ENCODE measurements at places on chromosomes 3 and 15.

GRCh38 chr15:64251658-64252057 lies 88.8 kb upstream of the PPIB start:
- no peak for DNase-seq

GRCh38 chr3:50445919-50446318 lies 57.5 kb downstream of the CACNA2D2 start:
- no peak for DNase-seq

GRCh38 chr15:38868326-38869114 lies 303.9 kb upstream of the RASGRP1 start:
- DNase-seq: no peak

DNA sequence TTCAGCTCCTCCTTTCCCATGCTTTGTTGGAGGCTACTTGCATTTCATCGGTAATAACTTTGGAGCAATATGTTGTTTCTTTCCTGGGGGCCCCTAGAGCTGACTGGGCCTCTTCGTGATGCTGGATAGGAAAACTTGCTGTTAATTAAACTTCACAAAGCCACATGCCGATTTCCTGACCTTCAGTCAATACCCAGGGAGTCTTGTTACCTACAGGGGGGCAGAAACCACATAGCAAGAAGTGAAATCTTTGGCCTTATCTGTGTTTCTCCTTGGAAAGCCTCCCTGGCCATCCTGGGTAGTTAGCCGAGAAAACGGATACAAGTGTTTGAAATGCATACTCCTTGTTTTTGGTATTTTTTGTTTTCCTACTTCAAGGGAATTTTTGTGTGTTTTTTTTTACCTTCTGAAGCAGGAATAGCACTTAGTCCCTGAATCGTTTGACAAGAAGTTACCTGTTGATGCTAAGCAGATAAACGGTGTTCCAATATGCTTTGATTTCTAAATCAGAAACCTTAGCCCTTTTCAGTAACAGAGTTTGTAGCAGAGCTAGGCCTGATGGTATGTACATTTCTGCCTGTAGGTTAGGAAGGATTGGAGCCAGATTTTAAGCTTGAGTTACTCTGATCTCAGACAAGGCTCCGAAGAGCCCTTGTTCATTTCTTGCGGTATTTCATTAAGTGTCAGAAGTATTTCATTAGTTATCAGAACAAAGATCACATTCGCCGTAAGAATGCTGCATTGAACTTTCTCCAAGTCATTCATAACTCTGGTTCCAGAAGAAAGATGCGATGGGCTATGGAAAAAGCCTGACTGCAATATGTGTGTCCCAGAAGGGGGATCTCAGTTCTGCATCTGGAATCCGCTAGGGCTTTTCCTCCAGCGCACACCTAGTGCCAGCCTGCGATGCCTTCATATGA lies 111.5 kb downstream of the THSD4 start:
- no peak for DNase-seq

DNA sequence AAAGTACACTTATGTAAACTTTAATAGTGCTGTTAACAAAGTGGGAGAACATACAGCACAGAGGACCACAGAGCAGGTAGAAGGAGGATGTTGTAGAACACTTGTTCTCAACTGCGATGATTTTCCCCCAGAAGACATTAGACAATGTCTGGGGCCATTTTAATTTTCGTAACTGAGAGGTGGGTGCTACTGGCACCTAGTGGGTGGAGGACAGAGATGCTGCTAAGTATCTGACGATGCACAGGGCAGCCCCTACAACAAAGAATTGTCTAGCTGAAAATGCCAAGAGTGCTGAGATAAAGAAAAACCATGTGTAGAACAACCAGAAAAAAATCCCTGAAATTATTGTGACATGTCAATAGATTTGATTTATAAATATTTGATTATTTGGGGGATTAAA lies 5.0 kb upstream of the KBTBD8 start:
- no peak for DNase-seq

- DNase-seq: no peak
Measured at GRCh38 chr3:61964566-61964965, 403.2 kb downstream of the PTPRG start.

DNA sequence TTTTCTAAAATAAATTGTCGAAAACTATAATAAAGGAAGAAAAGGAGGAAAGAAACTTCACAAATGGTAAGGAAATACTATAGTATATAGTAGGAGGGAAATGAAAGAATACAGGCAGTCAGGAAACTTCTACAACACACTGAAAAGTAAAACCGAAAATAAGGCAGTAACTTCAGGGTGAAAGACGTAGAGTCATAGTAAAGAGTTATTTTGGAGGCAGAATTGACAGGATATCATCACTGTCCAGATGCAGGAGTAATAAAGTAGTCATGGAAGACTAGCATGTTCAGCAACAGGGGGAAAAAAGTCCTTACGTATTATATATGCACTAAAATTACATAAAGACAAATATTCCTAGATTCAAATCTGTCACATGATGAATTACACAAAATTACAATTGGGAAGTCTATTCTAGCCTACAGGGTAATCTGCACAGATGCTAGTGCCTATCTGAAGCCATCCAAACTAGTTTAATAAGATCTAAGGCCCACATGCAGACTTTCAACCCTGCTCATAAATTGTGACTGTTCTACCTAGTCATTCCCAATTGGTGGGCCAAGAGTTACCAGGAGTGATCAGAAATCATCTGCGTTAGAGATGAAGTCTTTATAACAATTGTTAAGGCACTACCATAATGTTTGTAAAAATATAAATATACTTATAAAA lies 14.0 kb downstream of the VPS13C start:
- DNase-seq: no peak

DNA sequence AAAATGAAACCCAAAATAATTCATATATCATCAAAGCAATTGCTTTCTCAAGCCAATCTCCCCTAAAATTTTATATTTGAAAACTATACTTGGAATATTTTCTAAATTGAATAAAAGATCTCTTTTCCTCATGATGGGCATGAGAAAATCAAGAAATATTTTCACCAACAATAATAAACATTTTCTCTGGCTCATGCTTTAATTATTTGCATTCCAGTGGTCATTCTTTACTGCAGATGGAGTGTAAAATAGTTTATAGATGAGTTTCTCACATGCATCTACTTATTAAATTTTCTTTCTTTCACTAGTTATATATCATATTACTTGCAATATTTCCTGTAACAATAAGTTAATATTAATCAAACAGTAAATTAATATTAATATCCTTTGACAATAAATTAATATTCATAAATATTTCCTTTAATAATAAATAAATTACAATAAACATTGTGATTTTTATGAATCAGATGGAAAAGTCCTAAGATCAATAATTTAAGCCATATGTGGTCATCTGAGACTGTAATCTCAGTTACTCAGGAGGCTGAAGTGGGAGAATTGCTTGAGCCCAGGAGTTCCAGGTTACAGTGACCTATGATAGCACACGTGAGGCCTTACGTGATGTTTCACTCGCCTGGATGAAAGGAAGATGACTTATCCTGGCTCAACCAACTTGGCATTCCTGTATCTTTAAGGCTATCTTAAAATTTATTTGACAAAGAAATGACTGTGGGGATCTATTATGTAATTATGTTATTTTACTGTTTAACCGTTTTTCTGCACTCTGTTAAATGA lies 958.8 kb downstream of the ZPLD1 start:
- DNase-seq: no peak

DNA sequence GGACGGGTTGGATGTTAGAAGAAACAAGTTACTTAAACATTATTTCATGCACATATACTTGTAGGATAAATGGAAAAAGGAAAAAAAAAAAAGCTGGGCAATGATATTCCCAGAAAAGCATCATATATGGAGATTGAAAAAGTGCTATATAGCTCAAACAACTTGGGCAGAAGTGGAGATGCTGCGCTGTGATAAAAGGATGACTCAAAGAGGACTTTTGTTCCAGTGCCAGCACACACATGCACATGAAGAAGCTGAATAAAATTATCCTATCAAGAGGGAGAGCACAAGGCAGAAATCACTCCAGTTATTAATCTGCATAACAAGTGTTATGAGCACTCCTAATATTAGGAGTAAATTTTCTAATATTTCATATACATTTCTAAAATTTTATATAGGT lies 30.9 kb downstream of the FRMD4B start:
- DNase-seq: no peak

DNA sequence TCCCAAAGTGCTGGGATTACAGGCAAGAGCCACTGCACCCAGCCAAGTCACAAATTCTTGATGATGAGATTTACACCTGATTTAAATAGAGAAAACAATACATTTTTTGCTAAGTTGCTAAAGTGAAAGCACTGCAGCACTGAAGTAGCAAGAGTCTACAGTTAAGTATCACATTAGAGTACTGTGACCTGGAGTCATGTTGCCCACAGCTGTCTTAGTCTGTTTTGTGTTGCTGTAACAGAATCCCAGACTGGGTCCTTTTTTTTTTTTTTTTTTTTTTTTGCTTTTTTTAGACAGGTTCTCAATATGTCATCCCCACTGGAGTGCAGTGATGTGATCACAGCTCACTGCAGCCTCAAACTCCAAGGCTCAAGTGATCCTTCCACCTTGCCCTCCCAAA lies 23.2 kb upstream of the GNB4 start:
- DNase-seq: no peak

DNA sequence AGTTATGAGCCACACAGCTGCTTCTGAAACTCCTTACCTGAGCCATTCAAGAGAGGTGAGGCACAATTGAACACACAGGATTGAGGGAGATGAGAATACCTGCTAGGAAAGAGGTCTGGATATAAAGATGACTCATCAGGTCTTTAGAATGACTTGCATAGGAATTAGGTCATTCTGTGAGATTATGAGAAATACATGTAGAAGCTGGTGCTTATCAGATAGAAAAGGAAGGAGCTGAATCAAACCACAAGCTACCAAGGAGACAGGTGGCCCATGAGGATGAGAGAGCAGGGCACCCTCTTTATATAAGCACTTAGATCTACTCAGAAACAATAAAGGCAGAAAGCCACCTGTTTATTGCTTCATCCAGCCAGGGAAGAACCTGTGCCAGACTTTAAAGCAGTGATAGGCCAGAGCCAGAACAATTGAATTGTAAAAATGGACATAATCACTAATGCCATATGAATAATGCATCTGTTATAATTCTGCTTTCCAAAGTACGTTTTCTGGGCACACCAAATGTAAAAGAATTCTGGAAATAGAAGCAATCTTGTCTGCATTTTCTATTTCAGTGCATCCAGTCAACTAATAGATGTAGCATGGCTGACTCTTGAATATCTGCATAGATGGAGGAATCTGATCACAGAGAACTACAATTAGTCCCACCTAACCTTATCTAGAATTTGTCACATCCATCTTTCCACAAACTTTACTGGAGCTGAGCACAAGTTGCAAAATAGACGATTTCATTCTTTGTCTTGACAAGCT lies 74.9 kb downstream of the PIK3R4 start:
- no peak for DNase-seq

DNA sequence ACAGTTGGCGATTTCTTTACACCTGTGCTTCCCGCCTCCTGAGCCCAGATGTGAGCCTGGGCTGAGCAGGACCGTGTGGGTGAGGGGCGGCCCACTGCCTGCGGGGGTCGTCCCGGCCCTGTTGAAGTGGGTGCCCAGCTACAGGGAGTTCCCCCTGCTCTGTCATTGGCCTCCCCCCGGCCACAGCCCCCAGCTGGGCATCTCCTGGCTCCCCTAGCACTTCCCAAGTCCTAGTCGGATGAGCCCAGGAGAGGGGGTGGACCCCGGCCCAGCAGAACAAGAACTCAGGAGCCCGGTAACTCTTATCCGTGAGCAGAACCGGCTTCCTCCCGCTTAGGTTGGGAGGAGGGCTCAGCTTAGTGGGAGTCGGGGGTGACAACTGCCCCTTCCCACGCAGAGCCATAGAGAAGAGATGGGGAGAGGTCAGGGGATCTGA lies 757 bp downstream of the PAQR5 start:
- DNase-seq: no peak

- no peak for DNase-seq
Measured at GRCh38 chr3:38608086-38608775, 41.3 kb downstream of the SCN5A start.

DNA sequence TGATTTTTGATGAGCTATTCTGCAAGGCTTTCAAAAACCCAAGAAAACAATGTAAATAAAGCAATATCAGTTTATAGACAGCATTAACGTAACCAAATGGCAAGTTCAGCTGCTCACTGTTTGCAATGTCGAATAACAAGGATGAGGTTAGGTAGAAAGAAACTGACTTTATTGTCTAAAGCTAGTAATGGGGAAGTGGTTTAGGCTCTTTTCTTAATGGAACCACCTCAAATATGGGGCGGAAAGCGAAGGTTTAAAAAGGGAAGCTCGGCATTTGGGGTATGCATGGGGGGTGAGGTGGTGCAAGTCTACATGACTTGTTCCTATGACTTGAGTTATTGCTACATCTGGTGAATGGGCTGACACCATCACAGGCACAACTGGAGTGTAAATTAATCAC lies 1060.2 kb downstream of the NSUN3 start:
- DNase-seq: no peak

Measured in activated naive CD4-positive, alpha-beta T cell treated with anti-CD3 and anti-CD28 coated beads, Interleukin-2, amount 50 U/mL, for 16 hours (primary cell).